ENCODE measurements at places on chromosomes 4 and X. TPM values are rescaled to one million over a fixed set of nuclear protein-coding genes. Genes with fewer than 3 reads are reported as not detected.

The AMMECR1 gene
- polyA plus RNA-seq = 7.3 TPM

The HMGB2 gene
- polyA plus RNA-seq = 160 TPM

The RBM46 gene
- polyA plus RNA-seq = 0.07 TPM

The CDKL5 gene
- polyA plus RNA-seq = 4.4 TPM

The DDIT4L gene
- polyA plus RNA-seq = 11.0 TPM

The HDX gene
- 3.7 TPM for polyA plus RNA-seq

The TBX22 gene
- polyA plus RNA-seq = 0.12 TPM

The FAM47C gene
- polyA plus RNA-seq = not detected

The RPL9 gene
- polyA plus RNA-seq = 1,910 TPM

The TMEM131L gene
- polyA plus RNA-seq = 43.1 TPM

The AKAP4 gene
- 1.2 TPM for polyA plus RNA-seq

The ASB9 gene
- 3.7 TPM for polyA plus RNA-seq

The SPIN2A gene
- polyA plus RNA-seq = 7.0 TPM

The SPON2 gene
- 67.0 TPM for polyA plus RNA-seq

The INTU gene
- polyA plus RNA-seq = 13.0 TPM

The ADAM29 gene
- polyA plus RNA-seq = not detected

Data from muscle of leg (tissue), 16 donors.